ENCODE measurements at places on chromosomes 7 and 10.

- DNase-seq: no peak
Observed at GRCh38 chr10:47286591-47287315, 13.2 kb upstream of the GDF10 start.

DNA sequence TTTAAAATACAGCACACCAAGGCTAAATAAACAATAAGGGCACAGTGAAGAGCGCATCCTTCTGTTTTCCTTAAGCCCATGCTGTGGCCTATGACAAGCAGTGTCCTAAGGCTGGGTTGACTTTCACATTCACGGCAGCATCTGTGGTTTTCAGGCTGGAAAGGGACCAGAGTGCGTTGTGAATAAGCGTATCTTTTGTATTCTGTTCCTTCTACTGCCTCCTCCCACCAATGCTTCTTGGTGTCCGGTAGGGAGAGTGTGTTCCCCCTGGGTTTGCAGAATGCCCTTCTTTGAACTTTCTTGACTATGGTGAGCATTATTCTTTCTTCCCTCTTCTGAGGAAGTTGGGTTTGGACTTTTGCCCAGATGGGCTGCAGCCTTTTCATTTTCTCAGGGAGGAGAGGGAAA, 73.6 kb downstream of the ABCA13 start:
- no peak for DNase-seq

DNA sequence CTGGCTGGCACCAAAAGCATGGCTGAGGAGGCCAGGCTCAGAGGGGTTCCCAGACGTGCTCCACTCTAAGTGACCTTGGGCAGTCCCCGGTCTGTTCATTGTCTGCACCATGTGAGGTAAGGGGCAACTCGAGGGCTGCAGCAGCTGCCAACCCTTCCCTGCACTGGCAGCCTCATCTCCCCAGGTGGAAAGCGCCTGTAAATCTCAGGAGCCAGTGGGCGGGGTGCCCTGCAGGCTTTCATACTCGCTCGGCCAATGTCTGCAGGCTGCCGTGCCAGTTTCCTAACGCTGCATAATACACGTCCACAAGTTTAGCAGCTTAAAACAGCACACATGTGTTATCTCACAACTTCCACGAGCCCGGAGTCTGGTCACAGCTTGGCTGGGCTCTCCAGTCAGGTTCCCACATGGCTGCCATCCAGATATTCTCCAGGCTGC, 12.6 kb upstream of the GDF10 start:
- no peak for DNase-seq

GRCh38 chr10:101415884-101416283, 61.9 kb downstream of the BTRC start:
- DNase-seq: no peak

- peak; percentile 15 for DNase-seq
Observed at GRCh38 chr7:621572-622285, 102.1 kb upstream of the PDGFA start.

DNA sequence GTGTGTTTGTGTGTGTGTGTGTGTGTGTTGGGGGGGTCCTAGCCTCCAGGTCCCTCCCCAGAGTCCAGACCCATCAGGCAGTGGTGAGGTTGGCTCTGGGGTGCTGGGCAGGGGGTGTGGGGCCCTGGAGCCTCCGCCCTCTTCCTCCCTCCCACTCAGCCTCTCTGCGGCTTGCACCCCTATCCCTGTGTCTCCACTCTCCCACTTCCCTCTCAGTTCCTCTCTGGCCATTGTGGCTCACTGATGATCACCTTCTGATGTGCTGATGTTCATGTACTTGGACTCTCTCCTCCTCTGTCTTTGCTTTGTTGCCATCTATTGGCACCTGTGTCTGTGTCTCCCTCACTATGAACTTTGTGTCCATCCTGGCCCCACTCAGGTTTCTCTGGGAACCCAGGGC, 298.7 kb downstream of the ZEB1 start:
- DNase-seq: peak; percentile 8

DNA sequence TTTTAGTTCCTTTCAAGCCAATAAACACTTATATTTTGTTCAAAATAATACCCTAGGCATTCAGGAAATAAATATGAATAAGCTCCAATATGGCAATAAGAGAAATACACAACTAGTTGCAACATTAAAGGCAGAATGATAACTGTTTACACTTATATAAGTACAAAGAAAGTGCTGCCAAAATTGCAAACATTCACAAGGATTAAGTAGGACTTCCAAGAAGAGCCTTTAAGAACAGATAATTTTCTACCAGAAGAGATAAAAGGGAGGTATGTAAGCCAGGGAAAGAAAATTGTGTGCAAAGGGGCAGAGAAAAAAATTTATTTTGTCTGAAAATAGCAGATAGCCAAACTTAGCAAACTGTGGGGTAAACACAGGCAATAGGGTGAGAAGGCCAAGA, 83.8 kb downstream of the CTNNA3 start:
- no peak for DNase-seq

GRCh38 chr7:144853542-144853941, 17.7 kb upstream of the TPK1 start:
- DNase-seq: no peak

DNA sequence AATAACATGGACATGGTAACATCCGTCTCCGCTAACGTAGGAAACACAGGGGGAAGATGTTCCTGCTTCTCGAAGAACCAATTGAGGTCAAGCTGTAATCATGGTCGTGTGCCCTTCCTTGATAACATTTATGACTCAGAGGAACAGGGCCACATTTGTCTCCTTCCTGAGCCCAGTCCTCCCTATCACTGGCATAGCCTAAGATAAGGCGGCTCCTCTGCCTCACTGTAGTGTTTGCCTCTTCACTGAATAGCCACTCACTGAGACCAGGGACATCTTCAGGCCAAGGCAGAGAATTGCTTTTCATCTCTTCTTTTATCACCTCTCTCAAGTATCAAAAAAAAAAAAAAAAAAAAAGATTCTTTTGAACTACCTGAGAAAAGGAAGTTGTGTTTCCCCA, 5.4 kb upstream of the GRM8 start:
- DNase-seq: no peak

- DNase-seq: no peak
Observed at GRCh38 chr7:17069146-17069545, 187.4 kb upstream of the AGR3 start.

- DNase-seq: no peak
Observed at GRCh38 chr7:130446259-130446658, 5.4 kb upstream of the CEP41 start.

GRCh38 chr10:104339469-104340110, 1.3 kb upstream of the ITPRIP start:
- no peak for DNase-seq

- no peak for DNase-seq
Observed at GRCh38 chr7:134757938-134758337, 21.5 kb upstream of the CALD1 start.

- DNase-seq: no peak
Observed at GRCh38 chr7:118186501-118186900, 2.5 kb downstream of the LSM8 start.

DNA sequence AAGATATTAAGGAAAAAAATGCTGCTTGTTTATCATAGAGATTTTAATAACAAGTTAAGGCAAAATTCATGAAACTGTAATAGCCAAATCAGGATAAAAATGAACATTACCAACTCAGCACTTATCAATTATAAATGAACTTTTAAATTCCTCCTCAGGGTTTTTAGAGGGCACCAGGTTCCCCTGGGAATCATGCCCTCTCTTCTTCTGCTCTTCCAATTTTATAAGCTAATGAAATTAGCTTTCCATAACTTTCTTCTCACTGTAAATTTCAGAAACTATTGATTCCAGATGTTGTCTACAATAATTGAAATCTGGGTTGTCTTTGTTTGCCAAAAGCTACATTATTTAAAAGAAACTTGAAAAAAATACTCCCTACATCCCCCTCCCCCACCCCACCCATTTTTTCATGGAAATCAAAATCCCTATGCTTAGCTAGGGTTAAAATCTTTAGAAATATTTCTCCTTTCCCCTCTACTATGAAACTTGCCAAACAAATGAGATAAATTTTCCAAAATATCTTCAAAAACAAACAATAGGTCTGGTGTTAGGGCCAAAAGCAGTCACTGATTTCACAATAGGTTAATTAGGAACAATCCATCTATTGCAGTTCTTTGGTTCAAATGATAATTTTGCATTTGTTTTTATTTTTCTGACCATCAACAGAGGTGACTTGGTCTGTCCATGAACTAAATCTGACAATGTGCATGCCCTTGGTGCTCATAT, 187.7 kb downstream of the DOCK4 start:
- DNase-seq: no peak

DNA sequence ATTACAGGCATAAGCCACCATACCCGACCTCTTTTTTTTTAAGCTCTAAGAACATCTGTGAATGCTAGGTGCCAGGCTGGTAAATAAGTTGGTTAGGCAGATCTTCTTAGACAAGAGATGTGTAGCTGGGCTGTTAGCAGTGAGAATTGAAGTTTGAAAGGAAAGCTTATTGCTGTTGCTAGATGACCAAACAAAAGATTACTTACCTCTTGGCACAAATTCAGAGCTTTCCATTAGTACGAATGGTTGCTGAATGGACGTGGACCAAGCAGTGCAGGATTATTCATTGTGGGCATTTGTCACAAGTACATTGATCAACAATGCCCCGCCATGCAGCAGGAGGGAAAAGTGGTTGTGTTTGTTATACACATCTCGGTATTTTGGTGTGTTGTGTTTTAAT, 131.2 kb downstream of the GFRA1 start:
- DNase-seq: no peak

- no peak for DNase-seq
Observed at GRCh38 chr7:54541669-54542625, at the start of gene VSTM2A. VSTM2A (plus strand) TSS chr7:54542375; CDS start chr7:54542731, 356 bp downstream.

GRCh38 chr7:3260401-3260715, 40.7 kb upstream of the SDK1 start:
- no peak for DNase-seq

DNA sequence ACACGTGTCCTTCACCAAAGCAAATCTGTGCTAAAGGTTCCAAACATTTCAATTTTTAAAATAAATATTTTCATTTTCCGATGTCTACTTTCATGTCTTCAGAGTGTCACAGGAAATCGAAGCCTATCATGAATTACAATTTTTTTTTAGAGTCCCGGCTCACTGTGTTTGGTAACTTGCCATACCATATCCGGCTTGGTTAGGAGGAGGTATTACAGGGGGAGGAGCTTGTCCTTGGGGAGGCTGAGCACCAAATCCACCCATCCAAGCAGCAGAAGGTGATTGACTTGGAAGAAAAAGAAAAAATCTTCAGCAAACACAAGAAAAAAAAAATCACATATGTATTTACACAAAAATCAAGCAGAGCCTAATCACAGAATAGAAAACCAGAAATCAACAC, 21.3 kb downstream of the TIAL1 start:
- no peak for DNase-seq

GRCh38 chr7:108406222-108406890, 49.9 kb downstream of the NRCAM start:
- no peak for DNase-seq

DNA sequence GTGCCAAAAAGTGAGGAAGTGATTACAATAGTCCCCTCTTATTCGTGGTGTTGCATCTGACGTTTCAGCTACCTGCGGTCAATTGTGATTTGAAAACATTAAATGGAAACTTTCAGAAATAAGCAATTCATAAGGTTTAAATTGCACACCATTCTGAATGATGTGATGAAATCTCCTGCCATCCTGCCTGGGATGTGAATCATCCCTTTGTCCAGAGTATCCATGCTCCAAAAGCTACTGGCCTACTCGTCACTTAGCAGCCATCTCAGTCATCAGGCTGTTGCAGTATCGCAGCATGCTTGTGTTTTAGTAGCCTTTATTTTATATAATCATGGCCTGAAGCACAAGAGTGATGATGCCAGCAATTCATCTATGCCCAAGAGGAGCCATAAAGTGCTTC, 97.7 kb upstream of the CDCA7L start:
- no peak for DNase-seq

GRCh38 chr10:131943021-131943814, 38.5 kb downstream of the BNIP3 start:
- DNase-seq: no peak

DNA sequence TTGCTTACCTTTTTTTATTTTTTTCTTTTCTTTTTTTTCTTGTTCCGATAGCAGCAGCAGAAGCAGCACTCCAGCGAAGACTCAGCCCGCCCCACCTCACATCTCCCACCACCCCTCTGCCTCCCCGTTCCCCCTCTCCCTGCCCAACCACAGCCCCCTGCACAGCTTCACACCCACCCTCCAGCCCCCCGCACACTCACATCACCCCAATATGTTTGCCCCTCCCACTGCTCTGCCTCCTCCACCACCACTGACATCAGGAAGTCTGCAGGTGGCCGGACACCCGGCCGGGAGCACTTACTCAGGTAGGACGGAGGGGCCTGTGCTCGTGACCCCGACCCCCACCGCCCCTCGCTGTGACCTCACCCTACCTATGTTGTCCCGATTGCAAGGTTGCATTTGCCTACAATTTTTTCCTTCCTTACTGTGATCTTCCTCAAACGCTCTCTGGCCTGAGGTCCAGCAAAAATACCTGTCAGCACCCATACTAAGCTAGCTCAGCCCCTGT, 367.2 kb upstream of the GALNT17 start:
- no peak for DNase-seq

DNA sequence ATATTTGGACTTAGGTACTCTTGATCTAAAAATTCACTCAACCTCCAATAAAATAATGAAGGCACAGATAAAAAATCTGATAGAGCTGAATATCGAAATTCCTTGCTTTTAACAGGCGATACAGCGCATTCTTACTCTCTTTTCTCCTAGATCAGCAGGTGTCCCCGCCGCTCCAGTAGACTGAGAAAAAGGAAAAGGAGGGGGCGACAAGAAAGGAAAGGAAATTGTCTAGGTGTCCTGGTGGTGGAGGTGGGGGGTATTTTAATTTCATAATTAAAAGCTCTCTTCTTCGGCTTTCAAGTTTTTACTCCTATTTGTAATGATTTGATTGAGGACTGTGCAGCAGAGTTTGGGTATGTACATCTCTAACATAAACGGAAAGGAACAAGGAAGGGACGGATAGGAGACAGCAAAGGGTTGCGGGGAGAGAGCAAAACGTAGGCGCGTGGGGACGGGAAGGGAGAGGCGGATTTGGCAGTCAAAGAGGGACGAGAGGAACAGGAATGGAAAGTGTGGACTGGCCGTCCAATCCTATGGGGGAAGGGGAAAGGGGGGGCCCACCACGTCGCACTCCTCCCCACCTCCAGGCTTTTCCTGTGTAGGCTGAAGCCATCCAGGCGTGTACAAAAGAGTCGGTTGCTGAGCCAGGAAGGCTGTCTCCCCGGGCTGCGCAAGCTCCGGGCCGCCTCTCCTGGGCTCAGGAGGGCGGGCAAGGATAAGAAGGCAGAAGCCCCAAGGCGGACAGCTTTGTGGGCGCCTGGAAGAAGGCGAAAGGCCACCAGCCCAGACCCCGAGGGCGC, 875 bp upstream of the HECTD2 start:
- peak; percentile 90 for DNase-seq

- DNase-seq: no peak
Observed at GRCh38 chr7:86657948-86658347, 14.2 kb downstream of the GRM3 start.

GRCh38 chr7:47965456-47965855, 14.0 kb downstream of the HUS1 start:
- no peak for DNase-seq
